ENCODE measurements at places on chromosomes 16 and 17.

GRCh38 chr17:79678091-79678735 is 52.5 kb upstream of the ENPP7 start:
- DNase-seq, result no peak

GRCh38 chr17:56815711-56816110 is 18.0 kb downstream of the C17orf67 start:
- DNase-seq, result no peak

GRCh38 chr16:67936880-67937605 is 393 bp upstream of the PSMB10 start:
- no peak for DNase-seq

DNA sequence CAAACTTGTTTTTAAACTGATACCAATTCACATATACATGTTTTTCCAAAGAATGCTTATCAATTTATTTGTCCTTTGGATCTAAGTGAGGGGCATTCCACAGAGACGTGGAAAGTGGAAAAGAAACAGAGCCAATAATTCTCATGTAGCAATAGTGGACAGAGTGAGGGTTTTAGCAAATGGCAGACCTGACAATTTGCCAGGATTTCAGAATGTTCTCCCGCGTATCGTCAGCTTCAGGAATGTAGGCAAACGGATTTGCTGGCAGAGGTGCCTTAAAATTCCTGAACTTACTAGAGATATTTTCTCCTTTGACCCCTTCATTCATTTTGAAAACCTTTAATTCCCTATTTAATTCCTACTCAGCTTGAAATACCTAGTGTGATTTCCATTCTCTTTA is 193.4 kb upstream of the CPHXL start:
- DNase-seq, result no peak

DNA sequence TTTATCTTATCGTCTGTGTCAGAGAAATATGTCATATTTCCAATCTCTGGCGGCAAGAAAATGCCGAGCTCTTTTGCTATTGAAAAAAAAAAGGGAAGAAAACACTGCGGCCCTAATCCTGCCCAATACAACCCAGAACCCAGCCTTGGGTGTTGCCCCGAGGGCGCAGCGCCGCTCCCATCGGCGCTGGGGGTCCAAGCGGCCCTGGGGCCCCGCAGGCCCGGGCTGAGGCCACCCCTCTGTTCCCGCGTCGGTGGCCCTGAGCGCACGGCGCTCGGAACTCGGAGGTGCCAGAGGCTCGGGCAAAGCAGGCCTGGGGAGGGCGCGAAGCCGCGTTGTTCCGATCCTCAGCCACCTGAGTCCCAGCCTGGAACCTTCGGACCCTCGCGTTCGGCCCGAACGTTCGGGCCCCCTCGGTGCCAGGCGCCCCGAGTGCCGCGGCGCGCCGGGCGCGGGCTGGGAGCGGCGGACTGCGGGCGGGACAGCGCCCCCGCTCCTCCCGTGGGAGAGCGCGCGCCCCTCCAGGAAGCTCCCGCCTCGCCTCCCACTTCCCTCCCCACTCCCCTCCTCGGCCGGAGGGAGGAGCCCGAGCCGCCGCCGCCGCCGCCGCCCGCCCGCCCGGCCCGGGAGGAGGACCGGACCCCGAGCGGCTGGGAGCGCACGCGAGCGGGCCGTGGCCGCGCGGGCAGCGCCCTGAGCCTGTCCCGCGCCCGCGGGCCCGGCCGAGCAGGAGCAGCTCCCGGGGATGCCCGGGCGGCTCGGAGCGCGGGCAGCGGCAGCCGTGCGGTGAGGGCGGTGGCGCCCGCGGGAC is at the start of gene CPNE2:
TSS of gene CPNE2 (plus strand) at position 609 of the 811 bp plus-strand sequence. CDS start 18,160 bp downstream, outside the sequence.
- DNase-seq, result no peak

GRCh38 chr16:8594149-8594666 is 3.9 kb upstream of the TMEM114 start:
- DNase-seq, result no peak

GRCh38 chr16:76816475-76816874 is 374.5 kb upstream of the MON1B start:
- no peak for DNase-seq

GRCh38 chr16:1708083-1708767 is 2.2 kb downstream of the MAPK8IP3 start:
- no peak for DNase-seq

- no peak for DNase-seq
Measured at GRCh38 chr16:75931970-75932369, 205.7 kb upstream of the CPHXL start.

DNA sequence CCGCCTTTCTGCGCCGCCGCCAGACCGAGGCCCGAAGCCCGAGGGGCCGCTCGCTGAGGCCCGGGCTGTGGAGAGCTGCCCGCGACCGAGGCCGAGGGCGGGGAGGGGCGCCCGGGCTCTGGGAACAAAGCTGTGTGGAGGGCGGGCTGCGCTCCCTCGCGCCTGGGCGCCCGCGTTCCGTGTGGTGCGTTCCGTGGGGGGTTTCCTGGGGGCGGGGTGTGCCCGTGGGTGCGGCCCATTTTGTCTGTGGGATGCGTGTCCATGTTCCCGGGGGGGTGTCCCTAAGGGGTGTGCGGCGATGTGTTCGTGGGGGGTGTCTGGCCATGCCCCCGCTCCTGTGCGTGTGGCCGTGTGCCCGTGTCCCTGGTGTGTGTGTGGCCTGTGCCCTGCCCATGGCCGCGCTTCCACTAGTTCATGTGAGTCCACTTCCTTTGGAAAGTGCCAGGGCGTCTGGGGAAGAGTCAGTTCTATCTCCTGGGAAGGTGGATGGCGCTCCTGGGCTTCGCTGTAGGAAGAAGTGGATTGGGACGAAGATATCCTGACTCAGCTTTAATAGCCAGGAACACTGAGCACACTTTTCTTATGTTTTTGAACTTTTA is 520 bp downstream of the JPT2 start:
- no peak for DNase-seq

GRCh38 chr17:282000-282911 is 70.4 kb downstream of the RPH3AL start:
- DNase-seq, result no peak

GRCh38 chr17:39701012-39701783 is 1.3 kb downstream of the ERBB2 start:
- no peak for DNase-seq

GRCh38 chr17:52828621-52829020 is 670.1 kb upstream of the CA10 start:
- no peak for DNase-seq

DNA sequence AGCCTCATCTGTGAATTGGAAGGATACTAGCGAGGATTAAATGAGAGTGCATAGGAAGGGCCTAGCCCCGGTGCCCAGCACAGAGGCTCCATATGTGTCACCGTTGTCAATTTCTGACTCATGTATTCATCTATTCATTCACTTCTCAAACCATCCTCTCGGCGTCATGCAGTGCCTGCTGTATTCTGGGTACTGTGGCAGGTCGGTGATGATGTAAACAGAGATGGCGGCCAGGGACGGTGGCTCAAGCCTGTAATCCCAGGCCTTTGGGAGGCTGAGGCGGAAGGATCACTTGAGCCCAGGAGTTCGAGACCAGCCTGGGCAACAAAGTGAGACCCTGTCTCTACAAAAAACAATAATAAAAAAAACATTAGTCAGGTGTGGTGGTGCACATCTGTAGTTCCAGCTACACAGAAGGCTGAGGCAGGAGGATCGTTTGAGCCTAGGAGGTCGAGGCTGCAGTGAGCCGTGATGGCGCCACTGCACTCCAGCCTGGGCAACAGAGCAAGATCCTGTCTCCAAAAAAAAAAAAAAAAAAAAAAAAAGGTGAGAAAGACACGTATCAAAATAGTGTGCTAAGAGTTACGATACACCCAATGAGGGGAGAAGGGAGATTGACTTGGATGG is 4.3 kb upstream of the PPP1R1B start:
- DNase-seq, result no peak

DNA sequence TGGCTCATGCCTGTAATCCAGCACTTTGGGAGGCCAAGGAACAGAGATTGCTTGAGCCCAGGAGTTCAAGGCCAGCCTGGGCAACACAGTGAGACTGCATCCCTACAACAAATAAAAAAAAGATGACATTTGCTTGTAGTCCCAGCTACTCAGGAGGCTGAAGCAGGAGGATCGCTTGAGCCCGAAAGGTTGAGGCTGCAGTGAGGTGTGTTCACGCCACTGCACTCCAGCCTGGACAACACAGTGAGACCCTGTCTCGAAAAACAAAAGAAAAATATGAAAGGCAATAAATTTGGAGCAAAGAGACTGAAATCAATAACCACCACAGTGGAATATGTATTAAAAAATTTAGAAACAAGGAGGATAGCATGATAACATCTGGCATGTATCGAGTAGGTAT is 143.8 kb upstream of the RBL2 start:
- no peak for DNase-seq

DNA sequence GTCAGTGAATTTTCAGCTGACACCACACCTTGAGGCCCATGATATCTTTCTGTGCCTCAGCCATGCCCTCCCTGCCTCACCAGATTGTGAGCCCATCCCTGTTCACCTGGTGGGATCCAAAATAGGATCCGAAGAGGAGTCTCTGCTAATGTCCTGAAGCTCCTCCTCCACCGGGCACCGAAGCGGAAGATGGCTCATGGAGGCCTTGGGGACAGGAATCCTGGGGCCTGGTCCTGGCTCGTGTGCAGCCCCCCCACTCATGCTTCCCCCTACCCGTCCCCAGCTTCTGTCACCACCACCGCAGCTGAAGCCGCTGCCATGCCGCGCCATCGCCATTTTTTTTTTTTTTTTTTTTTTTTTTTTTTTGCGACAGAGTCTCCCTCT is 1683.4 kb downstream of the TP53TG3F start:
- DNase-seq, result no peak

DNA sequence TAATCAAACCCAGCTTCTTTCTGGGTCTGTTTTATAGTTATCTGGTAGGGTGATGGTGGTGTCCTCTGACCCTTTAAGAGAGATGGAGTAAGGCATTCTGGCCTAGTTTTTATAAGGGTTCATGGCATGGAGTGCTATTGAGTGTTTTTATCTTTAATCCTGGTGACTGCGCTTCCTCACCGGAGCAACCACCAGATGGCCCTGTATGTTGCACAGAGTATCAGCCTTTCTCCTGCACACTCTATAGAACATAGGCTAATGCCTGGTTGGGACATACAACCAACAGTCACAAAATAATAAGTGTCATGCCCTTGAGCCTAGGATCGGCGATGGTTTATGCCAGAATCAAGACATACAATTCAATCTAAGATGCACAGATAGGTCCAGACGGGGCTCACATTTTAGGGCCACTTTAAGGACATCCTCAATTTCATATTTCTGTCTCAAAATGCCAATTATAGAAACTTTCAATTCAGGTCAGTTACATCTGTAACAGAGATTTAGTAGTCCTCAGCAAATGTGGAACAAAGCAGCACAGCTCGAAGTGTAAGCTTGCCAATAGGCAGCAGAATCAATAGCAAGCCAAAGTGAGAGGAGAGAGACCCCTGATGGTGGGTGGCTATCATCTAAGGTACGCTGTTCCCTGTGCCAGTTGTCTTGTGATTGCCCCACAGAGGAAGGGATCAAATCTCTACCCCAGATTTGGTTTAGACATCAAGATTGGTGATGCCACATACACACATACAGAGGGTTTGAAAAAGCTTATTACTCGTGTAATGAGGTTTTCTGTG is 37.2 kb upstream of the HOXB9 start:
- no peak for DNase-seq

- DNase-seq, result no peak
Measured at GRCh38 chr17:31320791-31321190, 631 bp downstream of the EVI2A start.

DNA sequence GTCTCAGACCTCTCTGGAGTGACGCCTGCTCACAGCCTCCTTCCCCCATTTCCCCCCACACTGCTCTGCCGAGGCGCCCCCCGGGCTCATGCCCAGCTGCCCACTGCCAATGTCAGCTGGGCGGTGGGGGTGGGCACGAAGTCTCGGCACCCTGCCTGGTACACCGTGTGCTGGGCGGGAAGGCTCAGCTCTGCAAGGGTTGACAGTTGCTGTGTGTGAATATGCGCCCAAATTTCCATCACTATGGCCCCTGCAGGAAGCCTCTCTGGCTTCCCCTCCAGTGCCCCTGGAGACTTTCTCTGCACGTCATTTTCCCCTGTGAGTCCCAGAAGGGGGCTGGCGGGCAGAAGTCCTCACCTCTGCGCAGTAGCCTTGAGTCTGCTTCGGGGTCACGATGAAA is 11.6 kb upstream of the CAMKK1 start:
- DNase-seq, result no peak

DNA sequence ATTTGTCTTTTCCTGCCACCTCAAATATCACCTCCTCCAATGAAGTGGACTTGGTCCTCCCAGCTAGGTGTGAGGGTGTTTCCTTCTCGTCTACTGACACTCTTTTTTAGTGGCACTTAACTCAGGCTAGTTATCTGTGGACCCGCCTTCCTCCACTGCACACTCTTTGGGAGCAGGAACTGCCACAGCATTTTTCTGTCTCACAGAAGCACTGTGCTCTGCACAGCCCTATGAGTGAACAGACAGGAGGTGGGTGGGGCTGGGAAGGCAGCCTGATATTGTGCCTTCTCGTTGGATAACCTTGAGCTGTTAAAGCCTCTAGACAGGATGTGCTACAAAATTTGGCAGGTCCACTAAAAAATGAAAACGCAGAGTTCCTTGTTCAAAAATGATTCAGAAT is 31.9 kb upstream of the HOXB13 start:
- DNase-seq, result no peak

DNA sequence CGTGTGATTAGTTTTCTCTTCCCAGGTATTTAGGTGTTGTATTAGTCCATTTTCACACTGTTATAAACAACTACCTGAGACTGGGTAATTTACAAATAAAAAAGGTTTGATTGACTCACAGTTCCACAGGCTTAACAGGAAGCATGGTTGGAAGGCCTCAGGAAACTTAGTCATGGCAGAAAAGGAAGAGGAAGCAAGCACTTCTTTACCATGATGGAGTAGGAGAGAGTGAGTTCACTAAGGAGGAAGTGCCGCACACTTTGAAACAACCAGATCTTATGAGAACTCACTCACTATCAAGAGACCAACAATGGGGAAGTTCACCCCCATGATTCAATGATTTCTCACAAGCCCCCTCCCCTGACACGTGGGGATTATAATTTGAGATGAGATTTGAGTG is 1343.7 kb upstream of the GOT2 start:
- DNase-seq, result no peak

GRCh38 chr16:72285324-72285723 is 113.4 kb upstream of the PMFBP1 start:
- DNase-seq, result no peak

GRCh38 chr17:27333410-27333980 is 39.6 kb downstream of the WSB1 start:
- no peak for DNase-seq

- DNase-seq, result no peak
Measured at GRCh38 chr17:41824086-41824485, 11.3 kb downstream of the FKBP10 start.

- DNase-seq, result no peak
Measured at GRCh38 chr17:72175787-72176515, 55.1 kb downstream of the SOX9 start.

GRCh38 chr17:69239611-69240600 is 11.3 kb upstream of the ABCA10 start:
- DNase-seq, result no peak

Data from glomerular endothelial cell (primary cell).